AML-193 (cell line): ENCODE measurements at places on chromosomes 5 and 9.

GRCh38 chr9:27586304-27586703 lies 13.0 kb upstream of the C9orf72 start:
- DNase-seq, result no peak

DNA sequence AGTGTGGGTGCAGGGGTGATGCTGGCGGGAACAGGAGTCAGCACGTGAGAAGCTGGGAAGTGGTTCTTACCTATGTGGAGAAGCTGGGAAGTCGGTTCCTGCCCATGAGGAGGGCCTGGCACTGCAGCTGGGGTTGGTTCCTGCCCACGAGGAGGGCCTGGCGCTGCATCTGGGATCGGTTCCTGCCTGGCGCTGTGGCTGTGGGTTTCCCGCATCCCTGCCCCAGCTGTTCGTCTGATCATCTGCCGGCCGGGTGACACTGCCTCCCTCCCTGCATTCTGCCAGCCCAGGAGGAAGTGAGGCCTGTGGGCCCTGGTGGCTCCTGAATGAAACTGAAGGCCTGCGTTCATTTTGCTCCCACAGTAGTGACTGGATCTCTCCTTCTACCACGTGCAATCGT lies 5.1 kb downstream of the OBP2A start:
- no peak for DNase-seq

- no peak for DNase-seq
Observed at GRCh38 chr9:91334053-91334452, 27.7 kb downstream of the AUH start.

GRCh38 chr5:143708672-143709071 lies 103.3 kb upstream of the HMHB1 start:
- DNase-seq, result no peak

- no peak for DNase-seq
Observed at GRCh38 chr5:11563822-11564221, 340.4 kb downstream of the CTNND2 start.

- DNase-seq, result no peak
Observed at GRCh38 chr9:2545881-2546490, 75.6 kb upstream of the VLDLR start.

- DNase-seq, result no peak
Observed at GRCh38 chr5:59097116-59097515, 514.2 kb downstream of the RAB3C start.

- DNase-seq, result no peak
Observed at GRCh38 chr5:138844125-138844461, 31.0 kb downstream of the LRRTM2 start.

DNA sequence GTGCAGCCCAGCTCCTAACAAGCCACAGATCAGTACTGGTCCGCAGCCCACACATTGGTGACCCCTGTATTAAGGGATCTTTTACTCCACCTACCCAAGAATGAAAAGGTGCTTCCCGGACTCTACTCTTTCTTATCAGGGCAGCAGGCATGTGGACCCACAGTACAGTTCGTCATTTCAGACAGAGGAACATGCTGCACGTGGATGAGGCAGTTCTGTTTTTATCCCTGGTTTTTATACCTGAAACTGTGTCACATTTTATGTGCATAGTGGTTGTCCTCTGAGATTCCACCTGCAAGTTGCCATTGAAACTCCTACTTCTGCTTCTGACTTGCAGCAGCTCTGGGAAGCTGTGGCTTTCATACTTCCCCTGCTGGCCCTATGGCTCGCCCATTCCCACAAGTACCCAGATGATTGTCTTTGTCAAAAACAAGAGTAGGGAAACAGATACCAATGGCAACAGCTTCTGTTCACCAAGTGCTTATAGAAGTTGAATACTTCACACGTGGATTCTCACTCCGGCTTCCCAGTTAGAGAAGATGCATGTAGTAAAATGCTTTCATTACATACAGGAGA lies 208.0 kb downstream of the TRIO start:
- DNase-seq, result no peak

GRCh38 chr9:588981-589380 lies 252.5 kb upstream of the DMRT1 start:
- DNase-seq, result no peak

- DNase-seq, result no peak
Observed at GRCh38 chr9:100999906-101000544, 28.5 kb upstream of the PLPPR1 start.

GRCh38 chr9:33344145-33344544 lies 53.8 kb downstream of the NFX1 start:
- DNase-seq, result no peak
